ENCODE measurements at places on chromosomes 2 and 18.
A peak's percentile ranks its signal among the peaks of the same experiment; 100 is the strongest.

DNA sequence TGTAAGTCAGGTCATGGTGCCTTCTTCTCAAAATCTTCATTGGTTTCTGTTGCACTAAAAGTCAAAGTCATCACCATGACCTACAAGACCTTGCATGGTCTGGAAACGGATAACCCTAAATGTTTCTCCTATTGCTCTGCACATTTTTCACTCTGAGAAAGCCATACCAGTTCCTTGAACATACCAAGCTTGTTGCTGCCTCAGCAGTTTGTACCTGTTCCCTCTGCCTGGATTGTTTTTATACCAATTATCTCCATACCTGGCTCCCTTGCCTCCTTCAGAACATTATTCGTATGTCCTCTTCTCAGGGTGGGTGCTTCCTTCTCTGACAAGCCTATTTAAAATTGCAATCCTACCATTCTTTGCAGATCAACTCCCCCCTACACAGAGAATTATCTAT is 498.4 kb downstream of the DSC3 start:
- DNase-seq = no peak

GRCh38 chr18:37476182-37476581 is 89.4 kb downstream of the CELF4 start:
- DNase-seq = no peak

DNA sequence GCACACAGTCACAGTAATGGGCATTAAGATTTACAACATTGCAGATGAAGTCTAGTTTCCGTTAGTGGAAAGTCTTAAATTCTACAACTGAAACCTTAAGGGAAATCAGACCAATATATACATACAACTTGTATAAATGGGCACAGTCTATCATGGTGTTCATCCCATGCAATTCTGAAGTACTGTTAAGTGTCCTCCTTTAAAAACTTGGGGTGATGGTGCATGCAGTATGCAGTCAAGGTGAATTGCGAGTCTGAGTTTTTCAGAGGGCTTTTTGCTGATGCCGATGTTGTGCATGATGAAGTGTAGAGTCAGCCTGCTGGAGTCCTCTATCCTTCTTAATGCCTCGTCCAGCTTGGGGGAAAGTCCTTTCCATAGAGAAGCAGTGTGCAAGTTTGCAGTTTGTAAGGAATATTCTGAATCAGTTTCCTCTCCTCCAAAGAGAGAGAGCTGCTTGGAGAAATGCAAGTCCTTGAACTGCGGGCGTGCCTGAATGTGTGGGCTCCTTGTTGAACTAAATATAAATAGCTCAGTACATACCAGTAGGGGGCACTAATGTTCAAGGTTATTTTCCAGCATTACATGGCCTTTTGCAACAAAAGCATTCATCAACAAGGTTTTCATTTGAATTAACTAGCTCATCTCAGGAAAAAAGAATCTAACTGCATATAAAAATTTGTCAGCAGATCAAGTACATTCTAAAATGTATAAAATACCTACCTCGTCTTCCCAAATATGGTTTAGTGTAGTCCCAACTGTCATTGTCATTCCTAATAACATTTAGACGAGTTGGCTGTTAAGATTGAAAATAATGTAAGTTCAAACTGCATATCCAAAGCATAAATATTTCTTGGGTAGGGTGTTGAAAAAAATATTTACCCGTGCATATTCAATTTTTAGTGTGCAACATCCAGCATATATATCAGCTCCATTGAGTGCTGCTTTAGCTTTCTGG is 21.3 kb downstream of the HNRNPLL start:
- DNase-seq = peak; percentile 48

DNA sequence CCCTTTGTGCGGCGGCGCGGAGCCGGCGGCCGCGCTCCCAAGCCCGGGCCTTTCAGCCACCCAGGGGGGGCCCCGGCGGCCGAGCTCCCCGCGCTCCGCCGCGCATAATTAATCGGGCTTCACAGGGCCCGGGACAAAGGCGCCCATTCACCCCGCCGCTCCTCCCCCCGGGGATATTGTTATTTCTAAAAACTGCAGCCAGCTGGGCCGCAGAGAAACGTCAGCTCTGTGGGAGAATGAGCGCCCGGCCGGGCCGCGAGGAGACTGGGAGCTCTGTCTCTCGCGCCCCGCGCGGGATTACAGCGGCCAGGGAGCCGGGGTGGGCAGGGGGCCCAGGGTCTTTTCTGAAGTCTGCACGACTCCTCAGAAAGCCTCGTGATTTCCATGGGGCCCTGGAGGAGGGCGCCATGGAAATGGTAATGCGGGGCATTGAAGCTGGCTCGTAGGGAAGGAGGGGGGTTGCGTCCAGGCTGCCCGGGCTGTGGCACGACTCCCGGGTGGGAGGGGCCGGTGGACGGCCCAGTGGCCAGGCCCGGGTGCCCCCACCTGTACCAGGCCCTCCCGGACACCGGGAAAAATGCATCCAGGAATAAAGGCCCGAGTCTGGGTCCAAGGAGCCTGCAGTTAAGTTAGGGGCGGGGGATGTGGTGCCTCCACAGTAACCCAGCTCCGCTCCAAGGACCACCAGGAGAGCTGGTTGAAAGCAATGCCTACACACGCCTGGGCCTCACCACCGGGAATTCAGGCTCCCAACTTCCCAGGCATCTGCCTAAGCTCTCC is 125.3 kb downstream of the ZFP36L2 start:
- DNase-seq = peak; percentile 94

DNA sequence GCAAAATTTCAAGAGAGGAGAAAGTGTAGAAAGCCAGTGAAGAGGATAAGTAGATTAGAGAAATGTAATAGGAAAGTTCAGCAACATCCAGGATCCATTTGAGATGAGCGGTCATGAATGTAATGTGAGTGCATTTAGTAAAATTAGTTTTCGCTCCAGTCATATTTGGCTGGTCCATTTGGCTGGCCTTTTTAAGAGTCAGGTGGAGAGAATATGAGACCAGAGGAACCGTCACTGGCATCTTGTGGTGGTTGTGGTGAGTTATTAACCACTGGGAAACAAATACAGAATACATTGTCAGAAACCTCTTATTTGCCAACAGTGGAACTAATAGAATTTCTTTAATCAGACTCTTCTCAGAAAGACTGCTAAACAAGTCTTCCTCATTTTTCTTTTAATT is 1064.3 kb upstream of the CDH2 start:
- no peak for DNase-seq

DNA sequence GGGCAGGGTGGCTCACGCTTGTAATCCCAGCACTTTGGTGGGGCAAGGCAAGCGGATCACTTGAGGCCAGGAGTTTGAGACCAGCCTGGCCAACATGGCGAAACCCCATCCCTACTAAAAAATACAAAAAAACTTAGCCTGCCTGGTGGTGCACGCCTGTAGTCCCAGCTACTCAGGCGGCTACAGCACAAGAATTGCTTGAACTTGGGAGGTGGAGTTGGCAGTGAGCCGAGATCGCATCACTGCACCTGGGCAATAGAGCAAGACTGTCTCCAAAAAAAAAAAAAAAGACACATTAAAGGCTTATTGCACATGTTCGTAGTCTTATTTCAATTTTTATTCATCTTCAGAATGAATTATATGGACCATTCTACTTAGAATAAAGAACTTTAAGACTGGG is 110.2 kb downstream of the BMPR2 start:
- DNase-seq = no peak

DNA sequence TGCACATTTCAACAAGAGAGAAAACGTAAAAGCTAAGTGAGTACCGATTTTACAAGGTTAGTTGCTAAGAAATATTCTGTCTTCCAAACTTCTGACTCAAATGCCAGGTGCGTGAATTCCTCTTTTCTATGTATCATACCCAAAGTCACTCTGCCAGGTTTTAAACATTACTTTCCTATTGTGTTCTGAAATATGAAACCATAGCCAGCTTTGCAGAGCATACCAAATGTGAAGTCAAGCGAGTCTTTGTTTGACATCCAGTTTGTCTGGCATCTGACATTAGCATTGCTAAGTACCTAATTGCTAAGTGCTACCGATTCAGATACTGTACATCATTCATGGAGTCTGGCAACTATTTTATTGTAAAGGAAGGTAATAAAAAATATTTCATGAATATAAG is 321.9 kb upstream of the GALNT5 start:
- no peak for DNase-seq

DNA sequence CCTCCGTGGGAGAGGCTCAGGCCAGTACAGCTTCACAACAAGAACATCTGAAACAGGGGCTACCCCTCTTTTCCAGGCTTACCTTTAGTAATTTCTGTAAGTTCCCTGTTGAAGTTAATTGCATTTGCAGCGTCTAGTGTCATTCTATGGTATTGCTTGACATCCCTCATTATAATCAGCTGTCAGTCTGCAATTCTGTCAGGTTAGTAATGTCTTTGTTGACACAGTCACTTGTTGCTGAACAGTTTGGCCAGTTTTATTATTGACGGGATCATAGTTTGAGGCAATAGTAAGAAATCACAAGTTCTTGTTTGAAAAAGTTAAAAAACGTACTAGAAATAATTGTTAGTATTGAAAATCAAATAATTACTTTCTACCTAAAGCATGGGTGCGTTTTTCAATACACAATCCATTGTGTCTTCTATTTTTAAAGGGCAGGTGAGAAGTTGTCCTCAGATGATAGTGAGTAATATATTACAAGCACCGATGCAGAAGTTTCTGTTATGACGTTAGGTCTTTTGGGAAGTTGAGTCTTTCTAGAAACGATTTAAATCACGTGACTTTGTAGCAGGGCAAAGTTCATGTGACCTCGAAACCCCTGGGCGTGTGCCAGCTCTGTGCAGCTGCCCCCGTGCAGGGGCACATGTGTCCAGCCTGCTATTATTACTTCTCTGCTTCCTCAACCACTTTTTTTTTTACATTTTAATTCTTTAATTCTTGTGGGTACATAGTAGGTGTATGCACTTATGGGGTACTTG is 49.5 kb upstream of the MBP start:
- DNase-seq = no peak

GRCh38 chr2:95670167-95670566 is 78.4 kb downstream of the TRIM43 start:
- DNase-seq = no peak

- no peak for DNase-seq
Measured at GRCh38 chr18:39347701-39348100, 1782.1 kb upstream of the CELF4 start.

- no peak for DNase-seq
Measured at GRCh38 chr18:55088561-55088960, 129.3 kb upstream of the CCDC68 start.

DNA sequence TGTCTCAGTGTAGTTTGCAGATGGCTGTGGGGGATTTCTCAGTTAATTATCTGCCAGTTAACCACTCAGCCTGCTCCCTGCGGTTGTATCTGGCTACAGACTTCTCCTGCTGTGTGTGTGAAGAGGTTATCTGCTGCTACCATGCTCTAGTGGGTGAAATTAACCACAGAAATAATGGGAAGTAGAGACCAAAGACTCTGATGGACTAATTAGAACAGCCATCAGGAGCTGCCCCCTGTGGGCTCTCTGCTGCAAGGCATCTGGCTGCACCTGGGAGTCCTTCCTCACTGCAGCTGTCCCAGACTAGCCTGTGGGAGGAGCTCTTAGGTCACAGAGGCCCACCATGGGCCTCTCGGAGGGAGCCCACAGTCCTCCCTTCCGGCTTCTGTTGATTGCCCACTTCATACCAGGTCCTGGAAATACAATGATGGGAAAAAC is 66.6 kb downstream of the CTIF start:
- DNase-seq = peak; percentile 29

GRCh38 chr2:14715600-14715999 is 83.1 kb downstream of the LRATD1 start:
- no peak for DNase-seq

- no peak for DNase-seq
Measured at GRCh38 chr18:50143886-50144285, 51.1 kb downstream of the MYO5B start.

DNA sequence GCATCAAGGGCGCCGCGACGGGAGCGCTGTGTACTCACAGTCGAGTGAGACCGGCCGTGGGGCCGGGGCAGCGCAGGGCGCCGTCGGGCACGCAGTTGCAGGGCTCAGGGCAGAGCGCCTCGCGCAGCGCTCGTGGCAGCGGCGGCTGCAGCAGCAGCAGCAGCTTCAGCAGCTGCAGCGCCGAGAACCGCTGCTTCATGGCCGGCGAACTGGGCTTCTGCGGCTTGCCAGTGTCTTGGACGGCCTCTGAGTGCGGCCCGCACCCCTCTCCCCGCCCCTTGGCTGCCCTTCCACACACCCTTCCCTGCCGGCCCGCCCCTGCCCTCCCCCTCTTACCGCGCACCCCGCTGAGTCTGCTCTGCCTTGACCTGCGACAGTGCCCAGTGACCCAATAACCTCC is at the start of gene LHCGR:
LHCGR (minus strand) TSS at position 252 of the 400 bp plus-strand sequence; CDS start at position 199, 53 bp downstream.
- DNase-seq = no peak

- no peak for DNase-seq
Measured at GRCh38 chr2:3291750-3292149, 85.9 kb downstream of the EIPR1 start.

Measured in nucleus accumbens (tissue), 56 donors.